Omental fat pad (tissue), 4 donors: ENCODE measurements at places on chromosomes 12 and 14.

- no peak for DNase-seq
Measured at GRCh38 chr14:105151084-105151837, 17.3 kb downstream of the JAG2 start.

DNA sequence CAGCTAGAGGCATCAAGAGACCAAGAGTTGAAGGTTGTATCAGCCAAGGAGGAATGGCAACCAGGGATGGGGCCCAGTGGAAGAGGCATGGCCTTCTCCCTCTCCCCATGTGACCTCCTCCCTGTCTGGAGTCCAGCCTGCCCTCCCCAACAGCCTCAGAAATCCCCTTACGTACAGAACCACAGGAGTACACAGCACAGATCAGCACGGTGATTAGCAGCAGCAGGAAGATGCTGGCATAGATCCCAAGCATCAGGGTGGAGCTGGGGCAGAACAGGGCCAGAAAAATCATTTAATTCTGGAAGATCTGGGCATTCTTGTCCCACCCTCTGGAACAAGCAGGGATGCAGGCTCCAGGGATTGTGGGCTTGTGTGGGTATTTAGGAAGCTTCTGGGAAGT is 14.4 kb downstream of the ADCY6 start:
- no peak for DNase-seq

DNA sequence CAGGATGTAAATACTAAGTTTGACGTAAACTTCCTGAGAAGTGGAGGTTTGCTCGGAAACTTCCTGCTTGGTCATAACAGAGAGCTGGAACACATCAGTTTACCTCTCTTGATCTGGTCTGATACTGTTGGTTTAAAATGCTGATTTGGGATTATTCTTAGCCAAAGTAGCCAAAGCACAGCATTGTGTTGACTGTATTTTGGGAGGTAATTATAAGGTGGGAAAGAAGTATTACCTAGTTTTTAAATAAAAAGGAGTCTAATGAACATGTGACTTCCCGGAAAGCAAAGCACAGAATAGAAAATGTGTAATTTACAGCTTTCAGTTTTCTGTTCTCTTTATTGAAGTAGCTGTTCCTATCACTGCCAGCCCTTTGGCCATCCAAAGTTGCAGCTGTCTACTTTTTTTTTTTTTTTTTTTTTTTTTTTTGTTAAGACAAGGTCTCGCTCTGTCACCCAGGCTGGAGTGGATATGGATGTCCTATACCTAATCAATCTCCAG is 52.2 kb upstream of the SRP54 start:
- DNase-seq = no peak

- no peak for DNase-seq
Measured at GRCh38 chr12:64010069-64010686, 165.7 kb downstream of the SRGAP1 start.

- DNase-seq = no peak
Measured at GRCh38 chr14:75091251-75091650, 21.8 kb downstream of the ZC2HC1C start.

DNA sequence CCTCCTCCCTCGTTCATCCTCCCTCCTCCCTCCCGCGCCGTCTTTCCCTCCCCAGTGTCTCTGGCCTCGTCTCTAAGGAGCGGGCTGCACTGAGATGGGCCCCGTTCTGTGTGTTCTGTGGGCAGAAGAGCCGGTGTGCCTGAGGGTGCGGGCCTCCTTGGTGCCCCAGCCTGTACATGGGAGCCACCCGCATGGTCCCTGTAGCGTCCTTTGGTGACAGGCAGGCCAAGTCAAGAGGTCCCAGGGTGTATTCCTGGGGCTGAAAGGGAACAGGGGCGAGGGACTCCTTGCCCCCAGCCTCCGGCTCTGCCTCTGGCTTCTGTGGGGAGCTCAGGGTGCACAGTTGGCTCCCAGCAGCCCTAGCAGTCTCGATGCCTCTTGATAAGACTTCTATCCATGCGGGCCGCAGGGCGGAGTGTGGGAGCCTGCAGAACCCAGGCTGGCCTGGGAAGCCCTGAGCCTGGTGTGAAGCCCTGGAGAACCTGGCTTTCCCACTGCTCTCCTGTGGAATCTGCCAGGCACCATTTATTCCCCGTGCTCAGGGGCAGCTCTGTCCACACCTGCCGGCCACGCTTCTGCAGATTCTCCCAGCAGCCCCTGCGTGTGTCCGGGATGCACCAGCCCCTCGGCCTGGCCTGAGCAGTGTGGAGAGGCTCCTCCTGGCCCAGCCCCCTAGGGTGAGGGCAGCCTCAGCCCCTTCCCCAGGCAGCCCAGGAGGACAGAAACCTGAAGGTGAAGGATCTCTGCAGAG is 181.3 kb downstream of the KIF26A start:
- DNase-seq = no peak

GRCh38 chr12:87667378-87667777 is 361.8 kb downstream of the C12orf50 start:
- DNase-seq = no peak

DNA sequence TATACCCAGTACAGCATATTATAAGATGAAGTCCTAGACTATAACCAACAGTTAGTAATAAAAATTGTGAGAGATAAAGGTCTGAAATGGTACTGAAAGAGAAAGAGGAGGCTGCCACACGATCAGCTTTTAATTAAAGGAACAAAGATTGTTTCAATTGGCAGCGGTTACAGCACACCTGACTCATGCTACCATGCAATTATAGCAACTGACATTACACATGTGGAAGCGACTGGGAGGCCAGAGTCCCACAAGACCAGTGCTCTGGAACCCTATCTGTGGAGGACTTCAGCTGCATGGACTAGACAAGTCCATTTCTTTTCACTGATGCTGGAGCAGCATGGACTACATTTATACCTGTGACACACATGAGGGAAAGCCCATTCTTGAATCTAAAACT is 55.2 kb downstream of the SEL1L start:
- no peak for DNase-seq

GRCh38 chr12:104708891-104709290 is 249.2 kb downstream of the SLC41A2 start:
- no peak for DNase-seq

GRCh38 chr14:60648934-60649874 is at the start of gene SIX1:
SIX1 (minus strand) TSS chr14:60649477; CDS start chr14:60649189, 288 bp downstream.
- DNase-seq = no peak
